SK-N-DZ (cell line): ENCODE measurements at places on chromosomes 3 and 15.
A peak's percentile ranks its signal among the peaks of the same experiment; 100 is the strongest.

- DNase-seq, result no peak
These were observed 158.6 kb upstream of the NR2F2 start for GRCh38 chr15:96171853-96172296.

DNA sequence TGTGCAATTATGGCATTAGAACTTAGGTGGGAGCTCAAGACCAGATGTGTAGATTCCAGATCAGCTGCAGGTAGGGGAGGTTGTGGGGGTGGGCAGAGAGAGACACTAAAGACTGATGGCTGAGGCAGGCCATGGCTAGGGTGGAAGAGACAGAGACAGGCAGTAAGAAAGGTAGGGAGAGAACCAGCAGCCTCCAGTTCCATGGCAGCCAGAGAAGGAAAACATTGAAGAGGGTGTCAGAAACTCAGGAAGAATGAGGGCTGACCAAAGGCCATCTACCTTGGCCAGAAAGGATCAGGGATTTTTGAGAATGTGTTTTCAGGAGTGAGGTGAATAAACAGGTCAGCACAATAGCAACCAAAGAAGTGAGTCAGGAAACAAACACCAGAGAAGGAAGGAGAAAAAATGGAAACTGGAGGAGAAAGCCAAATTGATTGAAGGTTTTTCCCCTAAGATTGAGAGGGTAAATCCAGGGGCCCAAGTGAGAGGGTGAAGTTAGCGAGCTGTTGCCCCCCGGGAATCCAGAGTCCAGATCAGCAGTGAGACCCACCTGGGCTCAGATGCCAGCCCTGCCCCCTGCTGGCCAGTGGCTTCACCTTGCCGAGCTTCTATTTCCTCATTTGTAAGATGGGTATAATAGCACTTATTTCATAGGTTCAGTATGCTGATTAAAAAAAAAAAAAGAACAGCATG is 41.0 kb downstream of the ABHD2 start:
- peak; percentile 30 for DNase-seq

DNA sequence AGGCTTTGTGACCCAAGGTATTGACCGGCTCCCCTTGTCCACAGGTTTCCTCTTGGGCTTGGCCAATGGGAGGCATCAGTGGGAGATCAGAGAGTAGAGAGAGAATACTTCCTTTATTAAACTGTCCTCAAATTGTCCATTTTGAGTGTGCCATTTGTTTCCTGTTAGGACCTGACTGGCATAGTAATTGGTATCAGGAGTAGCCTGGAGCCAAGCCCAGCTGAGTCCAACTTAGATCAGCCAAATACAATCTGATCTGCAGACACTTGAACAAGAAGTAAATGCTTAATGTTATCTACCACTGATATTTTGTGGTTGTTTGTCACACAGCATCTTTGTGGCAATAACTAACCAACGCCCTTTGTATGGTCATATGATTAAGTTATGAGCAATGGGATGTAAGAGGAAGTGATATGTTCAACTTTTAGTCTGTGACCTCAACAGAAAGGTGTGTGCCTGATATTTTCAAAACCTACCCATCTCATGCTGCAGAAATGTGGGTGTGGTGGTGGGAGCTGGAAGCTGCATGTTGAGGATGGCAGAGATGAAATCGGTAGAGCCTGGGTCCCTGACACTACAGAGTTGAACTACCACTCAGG is 13.3 kb downstream of the MYD88 start:
- no peak for DNase-seq

DNA sequence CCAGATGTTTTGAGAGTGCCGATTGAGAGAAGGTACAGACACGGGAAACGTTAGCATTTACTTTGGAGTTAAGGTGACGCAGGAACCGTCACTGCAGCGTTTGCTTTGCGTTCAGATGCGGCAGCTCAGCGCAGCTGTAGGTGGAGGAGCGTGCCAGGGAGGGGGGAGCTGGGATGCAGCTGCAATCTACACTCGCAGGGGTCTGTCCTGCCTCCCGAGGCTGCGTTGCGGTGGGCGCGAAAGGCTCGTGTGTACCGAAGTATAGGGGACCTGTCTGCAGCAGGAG is 425 bp upstream of the FYTTD1 start:
- DNase-seq, result no peak

DNA sequence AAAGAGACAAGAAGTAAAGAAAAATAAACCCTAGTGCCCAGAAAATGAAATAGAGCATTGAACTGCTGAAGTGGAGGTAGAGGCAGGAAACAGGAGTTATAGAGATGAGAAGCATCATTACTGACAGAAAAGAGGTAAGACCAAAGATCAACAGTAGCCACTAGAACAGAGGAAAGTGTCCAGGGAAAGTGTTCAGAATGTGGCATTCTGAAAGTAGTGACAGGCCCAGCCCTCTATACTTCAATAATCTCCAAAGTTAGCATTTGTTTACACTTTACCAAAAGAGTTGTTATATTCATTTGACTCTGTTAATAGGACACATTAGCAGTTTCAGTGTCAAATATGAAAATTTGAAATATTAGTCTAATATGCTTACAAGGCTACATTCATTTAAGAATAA is 727.1 kb upstream of the NECTIN3 start:
- DNase-seq, result no peak

DNA sequence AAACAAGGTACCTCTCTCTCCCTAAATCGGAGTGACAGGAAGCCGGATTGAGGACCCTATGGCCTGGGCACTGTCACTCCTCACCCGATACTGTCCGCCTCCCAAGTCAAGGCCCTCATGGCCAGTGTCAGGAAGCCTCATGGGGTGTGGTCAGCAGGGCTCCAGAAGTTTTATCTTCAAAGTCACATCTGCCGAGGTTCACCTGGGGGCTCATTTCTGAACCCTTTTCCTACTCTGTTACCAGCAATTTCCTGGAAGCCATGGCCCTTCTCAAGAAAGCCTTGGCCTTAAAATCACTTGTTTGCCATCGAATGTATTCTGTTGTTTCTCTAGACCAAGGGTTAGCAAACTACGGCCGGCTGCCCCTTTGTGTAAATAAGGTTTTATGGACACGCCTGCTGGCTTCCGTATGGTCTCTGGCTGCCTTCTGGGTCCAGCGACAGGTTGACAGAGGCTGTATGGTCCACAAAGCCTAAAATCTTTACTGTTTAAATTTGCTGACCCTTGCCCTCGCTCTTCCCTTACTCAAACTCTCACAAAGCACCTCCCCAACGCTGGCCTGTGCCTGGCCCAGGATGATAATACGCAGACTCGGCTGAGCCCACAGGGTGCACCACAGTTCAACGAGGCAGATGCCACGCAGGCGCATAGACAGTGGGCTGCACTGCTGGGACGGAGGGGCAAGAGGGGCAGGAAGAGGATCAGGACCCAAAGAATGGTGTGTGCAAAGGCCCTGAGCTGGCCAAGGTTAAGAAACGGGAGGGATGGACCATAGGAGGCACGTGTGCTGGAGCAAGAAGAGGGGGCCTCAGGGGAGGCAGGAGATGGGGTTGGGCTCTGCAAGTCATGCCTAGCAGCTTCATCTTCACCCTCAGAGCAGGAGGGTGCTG is 24.7 kb upstream of the DUSP7 start:
- no peak for DNase-seq

GRCh38 chr3:130276203-130276803 is 69.2 kb upstream of the COL6A5 start:
- peak; percentile 62 for DNase-seq

- no peak for DNase-seq
These were observed 17.9 kb upstream of the CSTA start for GRCh38 chr3:122307094-122307687.

DNA sequence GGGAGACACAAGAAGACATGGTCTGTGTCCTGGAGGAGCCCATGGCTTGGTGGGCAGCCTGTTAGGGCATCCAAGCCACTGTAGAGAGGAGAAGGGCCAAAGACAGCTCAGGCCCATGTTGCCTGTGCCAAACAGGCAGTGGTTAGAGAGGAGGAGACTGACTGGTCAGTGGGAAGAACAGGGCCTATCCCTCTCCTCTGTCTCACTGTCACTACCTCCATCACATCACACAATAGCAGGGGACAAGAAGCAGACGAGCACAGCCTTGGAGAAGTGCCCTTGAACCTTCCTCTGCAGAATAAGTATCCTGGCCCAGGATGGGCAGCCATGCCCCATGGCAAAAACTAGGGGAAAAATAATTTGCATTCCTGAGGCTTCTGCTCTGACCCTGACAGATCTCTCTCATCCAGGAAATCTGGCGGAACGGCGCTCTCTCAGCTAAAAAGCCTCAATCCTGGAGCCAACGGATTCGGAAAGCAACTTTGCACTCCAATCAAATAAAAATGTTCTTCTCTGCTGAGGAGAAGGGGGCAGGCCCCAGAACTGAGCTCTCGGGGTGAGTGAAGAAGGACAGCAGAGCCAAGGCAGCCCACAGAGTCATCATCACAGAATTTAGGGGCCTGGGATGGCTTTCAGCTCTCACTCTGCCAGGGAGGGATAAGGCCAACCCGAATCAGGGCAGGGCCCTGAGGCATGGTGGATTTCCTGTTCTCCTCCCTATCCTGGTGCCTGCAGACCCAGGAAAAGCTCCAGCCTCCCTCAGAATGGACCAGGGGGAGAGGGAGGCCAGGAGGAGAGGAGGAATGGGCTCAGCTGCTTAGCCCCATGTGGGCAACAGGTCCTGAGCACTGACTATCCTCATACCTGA is 1.6 kb downstream of the SHF start:
- no peak for DNase-seq

GRCh38 chr3:45199837-45200648 is 26.0 kb downstream of the TMEM158 start:
- DNase-seq, result no peak
